ENCODE measurements at places on chromosomes 16 and 17.

GRCh38 chr17:64938290-64938689 lies 19.0 kb upstream of the LRRC37A3 start:
- DNase-seq = no peak

DNA sequence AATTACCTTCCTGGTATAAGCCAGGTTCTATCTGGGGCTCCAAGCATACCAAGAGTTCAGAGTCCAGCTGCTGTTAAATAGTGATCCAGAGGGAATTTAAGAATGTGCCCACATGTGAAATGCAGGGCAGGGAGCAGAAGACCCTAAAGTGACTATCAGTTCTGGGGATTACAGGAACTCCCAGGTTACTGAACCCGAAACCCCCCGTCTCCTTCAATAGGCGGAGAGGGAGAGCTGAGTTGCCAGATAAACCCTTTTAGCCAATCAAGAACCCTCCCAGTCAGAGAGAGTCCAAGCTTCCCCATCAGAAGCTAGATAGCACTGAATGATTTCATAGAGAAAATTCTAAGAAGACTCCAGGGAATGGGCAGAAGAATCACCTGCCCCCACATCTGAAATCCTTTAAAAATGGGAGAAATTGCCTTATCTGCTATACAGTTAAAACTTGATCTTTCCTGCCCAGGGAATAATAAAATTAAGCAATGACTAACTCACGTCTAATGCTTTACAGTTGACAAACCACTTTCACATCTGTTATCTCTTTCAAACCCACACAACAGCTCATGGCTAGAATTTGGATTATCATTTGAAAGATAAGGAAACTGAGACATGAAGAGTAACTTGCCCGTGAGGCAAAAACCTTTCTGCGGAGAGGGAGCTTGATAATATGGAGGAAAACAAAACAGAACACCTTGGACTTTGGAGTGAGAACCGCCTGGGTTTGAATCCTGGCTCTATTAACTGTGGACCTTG lies 10.2 kb downstream of the NOG start:
- DNase-seq = peak; percentile 31

GRCh38 chr17:2892305-2892971 lies 96.2 kb downstream of the RAP1GAP2 start:
- DNase-seq = peak; percentile 85

DNA sequence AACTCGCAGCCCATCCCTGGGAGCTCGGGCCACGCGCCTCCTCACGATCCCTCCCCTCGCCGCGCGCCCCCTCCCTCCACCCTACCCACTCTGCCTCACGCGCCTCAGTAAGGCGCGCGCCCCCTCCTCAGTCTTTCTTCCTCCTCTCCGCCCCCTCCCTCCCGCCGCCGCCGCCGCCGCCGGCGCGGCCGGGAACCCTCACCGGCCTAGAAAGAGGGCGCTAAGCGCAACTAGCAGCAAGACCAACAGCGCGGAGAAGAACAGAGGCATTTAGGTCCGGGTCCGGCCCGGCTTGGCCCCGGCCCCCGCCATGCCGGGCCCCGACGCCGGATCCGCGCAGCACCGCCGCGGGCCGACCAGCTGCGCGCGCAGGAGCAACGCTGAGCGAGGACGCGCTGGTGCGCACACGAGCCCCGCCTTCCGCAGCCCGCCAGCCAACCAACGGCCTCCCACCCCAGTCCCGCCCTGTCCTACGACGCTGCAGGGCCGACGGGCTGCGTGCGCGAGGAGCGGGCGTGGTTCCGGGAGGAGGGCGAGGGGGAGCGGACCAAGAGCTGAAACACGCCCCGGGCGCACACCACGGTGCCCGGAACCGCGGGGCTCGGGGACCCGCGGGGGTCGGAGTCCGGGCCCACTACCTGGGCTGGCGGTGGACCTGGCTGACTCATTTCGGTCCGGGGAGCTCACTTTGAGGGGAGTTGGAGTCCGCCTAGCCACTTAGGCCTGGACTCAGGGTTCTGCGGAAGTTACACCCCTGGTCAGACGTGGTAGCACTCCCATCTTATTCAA lies at the start of gene BLTP2:
Gene BLTP2, minus strand, starts transcription at position 372 of the 789 bp plus-strand sequence. Its CDS starts 102 bp downstream, at position 270.
- DNase-seq = peak; percentile 95

- DNase-seq = no peak
Measured at GRCh38 chr17:45150911-45151809, 2.9 kb downstream of the HEXIM1 start.

- no peak for DNase-seq
Measured at GRCh38 chr17:6305613-6306360, 129.1 kb downstream of the AIPL1 start.

- peak; percentile 53 for DNase-seq
Measured at GRCh38 chr17:76240461-76241203, at the start of gene RNF157. Gene RNF157 (minus strand): TSS chr17:76240493. CDS start chr17:76240240, 253 bp downstream.

Data from iris pigment epithelial cell (primary cell).